EH (cell line): ENCODE measurements at places on chromosomes 6 and 20.

- DNase-seq: no peak
Measured at GRCh38 chr6:104952911-104953399, 4.0 kb upstream of the LIN28B start.

GRCh38 chr6:36349240-36349639 is 12.6 kb upstream of the BNIP5 start:
- DNase-seq: no peak

GRCh38 chr6:93468291-93468690 is 48.9 kb upstream of the EPHA7 start:
- no peak for DNase-seq

GRCh38 chr6:27608916-27609883 is 136.3 kb upstream of the ZNF184 start:
- DNase-seq: peak; percentile 65

GRCh38 chr6:158761746-158762145 is 57.4 kb downstream of the EZR start:
- no peak for DNase-seq

DNA sequence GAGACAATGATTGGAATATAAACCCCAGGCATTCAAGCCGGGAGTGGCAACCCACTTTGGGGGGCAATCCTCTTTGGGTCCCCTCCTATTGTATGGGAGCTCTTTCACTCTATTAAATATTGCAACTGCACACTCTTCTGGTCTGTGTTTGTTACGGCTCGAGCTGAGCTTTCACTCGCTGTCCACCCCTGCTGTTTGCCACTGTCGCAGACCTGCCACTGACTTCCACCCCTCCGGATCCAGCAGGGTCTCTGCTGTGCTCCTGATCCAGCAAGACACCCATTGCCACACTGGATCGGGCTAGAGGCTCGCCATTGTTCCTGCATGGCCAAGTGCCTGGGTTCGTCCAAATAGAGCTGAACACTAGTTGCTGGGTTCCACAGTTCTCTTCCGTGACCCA is 222.8 kb upstream of the MANEA start:
- no peak for DNase-seq

- peak; percentile 38 for DNase-seq
Measured at GRCh38 chr20:51132279-51132678, 109.4 kb upstream of the KCNG1 start.

DNA sequence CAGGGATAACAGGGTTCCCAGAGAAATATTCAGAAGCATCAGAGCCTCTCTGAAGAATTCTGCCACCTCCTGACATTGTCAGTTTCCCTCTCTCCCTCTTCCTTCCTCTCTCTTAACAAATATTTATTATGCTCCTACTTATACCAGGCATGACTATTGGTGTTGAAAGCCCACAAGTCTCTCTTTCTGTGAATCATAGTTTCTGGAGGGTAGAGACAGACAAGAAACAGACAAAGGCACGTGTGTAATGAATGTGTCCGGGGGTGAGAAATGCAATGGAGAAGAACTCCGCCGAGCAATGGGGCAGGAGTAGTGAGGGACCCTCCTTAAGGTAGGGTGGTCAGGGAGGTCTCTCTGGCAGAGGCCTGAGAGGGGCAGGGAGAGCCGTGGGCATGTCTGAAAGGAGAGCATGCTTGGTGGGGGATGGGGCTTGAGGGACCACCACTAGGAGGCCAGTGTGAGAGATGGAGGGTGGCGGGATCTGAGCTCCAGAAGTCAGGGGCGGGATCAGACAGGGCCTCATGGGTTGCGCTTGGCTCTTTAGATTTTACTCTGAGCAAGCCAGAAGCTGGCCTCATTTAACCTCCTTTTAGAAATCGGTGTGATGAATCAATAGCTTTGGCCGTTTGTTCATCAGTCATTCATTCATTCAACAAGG is 57.3 kb downstream of the EYA2 start:
- no peak for DNase-seq

GRCh38 chr20:10954908-10955580 is 281.2 kb upstream of the JAG1 start:
- peak; percentile 42 for DNase-seq
